ENCODE measurements at places on chromosomes 2 and 18.

- no peaks in the 10 kb centered on the region for H3K27me3 ChIP-seq
- no peaks in the 10 kb centered on the region for H3K4me1 ChIP-seq
- H3K36me3 ChIP-seq = no peaks in the 10 kb centered on the region
- no peak overlapping the region for H3K4me3 ChIP-seq
Observed at GRCh38 chr2:238304116-238304515, 15.7 kb upstream of the PER2 start.

GRCh38 chr2:30759481-30759880, 47.8 kb downstream of the CAPN13 start:
- no peak overlapping the region for H3K27ac ChIP-seq
- H3K36me3 ChIP-seq = no peaks in the 10 kb centered on the region
- no peak for DNase-seq
- H3K4me1 ChIP-seq = peaks cover 10% of the 10 kb centered on the region
- no peak overlapping the region for H3K4me3 ChIP-seq

DNA sequence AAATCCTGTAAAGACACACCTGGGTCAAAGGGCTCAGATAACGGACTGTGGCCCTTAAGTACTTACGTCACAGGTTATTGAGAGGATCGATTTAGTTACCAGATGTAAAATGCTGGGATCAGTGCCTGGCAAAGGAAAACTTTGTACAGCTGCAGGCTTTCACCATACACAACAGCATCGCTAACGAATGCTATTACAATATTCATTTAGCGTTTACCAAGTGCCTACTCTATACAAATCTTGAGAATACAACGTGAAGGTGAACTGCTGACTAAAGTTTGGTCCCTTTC, 619 bp upstream of the MSH6 start:
- H3K36me3 ChIP-seq = no peaks in the 10 kb centered on the region
- H3K27me3 ChIP-seq = no peaks in the 10 kb centered on the region
- peaks cover 16% of the 10 kb centered on the region for H3K4me1 ChIP-seq
- peak overlapping the region; percentile 91 for H3K4me3 ChIP-seq

GRCh38 chr2:70104231-70105111, 17.2 kb downstream of the PCBP1 start:
- DNase-seq = no peak
- peak overlapping the region; percentile 33 for H3K27ac ChIP-seq
- H3K27me3 ChIP-seq = no peaks in the 10 kb centered on the region
- H3K36me3 ChIP-seq = no peaks in the 10 kb centered on the region
- H3K4me1 ChIP-seq = peaks cover 5% of the 10 kb centered on the region

DNA sequence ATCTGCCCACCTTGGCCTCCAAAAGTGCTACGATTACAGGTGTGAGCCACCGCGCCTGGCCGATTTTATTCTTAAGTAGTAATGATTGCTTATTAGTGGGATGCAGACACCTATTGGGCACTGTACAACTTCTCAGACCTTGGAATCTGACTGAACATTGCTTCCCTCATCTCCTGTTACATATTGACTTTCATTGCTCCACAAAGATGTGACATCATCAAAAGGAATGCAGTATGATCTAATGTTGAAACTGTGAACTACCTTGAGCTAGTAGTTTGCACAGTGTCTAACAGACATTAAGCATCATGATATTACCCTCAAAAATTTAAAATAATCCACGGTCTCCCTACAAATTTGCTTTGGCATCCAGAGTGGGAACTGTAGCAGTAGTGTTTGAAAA, 109.8 kb upstream of the SIX2 start:
- H3K36me3 ChIP-seq = no peaks in the 10 kb centered on the region
- H3K27me3 ChIP-seq = no peaks in the 10 kb centered on the region
- no peak for DNase-seq
- H3K4me3 ChIP-seq = no peak overlapping the region
- no peaks in the 10 kb centered on the region for H3K4me1 ChIP-seq
- H3K27ac ChIP-seq = no peak overlapping the region

- H3K4me1 ChIP-seq = no peaks in the 10 kb centered on the region
- DNase-seq = no peak
- H3K36me3 ChIP-seq = no peaks in the 10 kb centered on the region
- H3K27ac ChIP-seq = no peak overlapping the region
- no peak overlapping the region for H3K4me3 ChIP-seq
- no peaks in the 10 kb centered on the region for H3K27me3 ChIP-seq
Observed at GRCh38 chr2:140154706-140155105, 1374.5 kb upstream of the NXPH2 start.

DNA sequence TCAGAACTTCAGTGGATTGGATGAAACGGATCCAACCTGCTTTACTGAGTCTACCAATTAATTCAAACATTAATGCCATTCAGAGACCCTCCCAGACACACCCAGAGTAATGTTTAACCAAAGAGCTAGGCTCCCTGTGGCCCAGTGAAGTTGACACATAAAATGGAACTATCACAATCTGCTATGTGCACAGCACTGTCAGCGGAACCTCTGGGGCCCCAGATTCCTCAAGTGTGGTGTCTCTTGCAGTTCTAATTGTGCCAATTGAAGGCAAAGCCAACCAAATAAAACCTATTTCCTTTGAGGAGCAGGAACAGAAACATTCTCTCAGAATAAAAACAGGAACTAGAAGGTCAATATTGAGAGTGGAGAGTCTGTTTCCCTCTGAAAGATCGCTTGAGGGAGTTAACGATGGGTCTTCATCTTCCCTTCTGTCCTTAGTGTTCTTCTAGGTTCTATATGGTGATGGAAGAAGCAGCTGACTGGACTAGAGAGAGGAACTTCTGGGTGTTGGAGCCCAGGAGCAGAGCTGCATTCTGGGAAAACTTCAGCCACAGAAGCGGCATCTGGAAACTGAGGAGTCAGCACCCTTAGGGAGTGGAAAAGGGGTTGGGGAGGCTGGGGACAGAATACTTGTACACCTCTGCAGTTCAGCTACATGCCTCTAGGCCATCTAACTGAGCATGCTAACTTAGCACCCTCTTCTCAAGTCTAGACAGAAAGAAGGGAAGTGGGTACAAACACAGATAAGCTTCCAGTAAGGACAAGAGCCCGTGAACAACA, 174.4 kb upstream of the FBXO11 start:
- no peak overlapping the region for H3K4me3 ChIP-seq
- no peak for DNase-seq
- H3K4me1 ChIP-seq = no peaks in the 10 kb centered on the region
- H3K27ac ChIP-seq = no peak overlapping the region
- H3K27me3 ChIP-seq = no peaks in the 10 kb centered on the region

DNA sequence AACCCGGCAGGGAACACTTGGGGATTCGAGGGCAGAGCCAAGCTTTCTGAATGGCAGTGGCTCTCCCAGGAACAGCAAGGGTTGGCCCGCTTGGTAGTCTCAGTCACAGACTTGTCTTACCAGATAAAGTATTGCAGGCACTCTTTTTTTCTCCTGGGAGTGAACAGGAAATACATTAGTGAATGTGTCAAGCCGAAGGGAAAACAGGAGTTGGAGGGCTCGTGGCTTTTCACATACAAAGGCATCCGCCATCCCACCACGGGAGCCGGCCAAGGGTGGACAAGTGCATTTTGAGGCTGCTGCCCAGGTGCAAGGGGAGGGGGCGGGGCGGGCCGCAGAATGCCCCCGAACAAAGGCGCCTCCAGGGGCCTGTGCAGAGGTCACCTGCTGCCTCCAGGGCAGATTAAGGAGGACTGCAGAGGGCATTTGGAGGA, 163.3 kb upstream of the SIX3 start:
- no peaks in the 10 kb centered on the region for H3K27me3 ChIP-seq
- H3K27ac ChIP-seq = no peak overlapping the region
- no peaks in the 10 kb centered on the region for H3K4me1 ChIP-seq
- no peaks in the 10 kb centered on the region for H3K36me3 ChIP-seq

DNA sequence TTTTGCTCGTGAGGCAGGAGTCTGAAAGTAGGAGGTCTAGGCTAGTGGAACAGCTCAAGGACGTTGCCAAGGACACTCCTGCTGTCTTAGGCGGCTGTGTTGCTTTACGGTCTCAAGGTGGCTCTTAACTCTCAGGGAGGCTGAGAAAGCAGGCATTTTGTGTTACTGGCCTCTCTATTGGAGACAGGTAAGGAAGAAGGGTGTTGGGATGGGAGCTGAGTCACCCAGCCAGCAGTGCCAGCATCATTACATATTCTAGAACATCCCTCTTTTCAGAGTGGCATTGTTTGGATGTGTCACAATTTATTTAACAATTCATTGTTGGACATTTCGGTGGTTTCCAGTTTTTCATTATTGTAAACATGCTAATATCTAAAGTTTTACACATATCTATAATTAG, 30.8 kb upstream of the TMEM214 start:
- H3K4me3 ChIP-seq = no peak overlapping the region
- no peaks in the 10 kb centered on the region for H3K27me3 ChIP-seq
- DNase-seq = no peak
- H3K36me3 ChIP-seq = no peaks in the 10 kb centered on the region
- no peak overlapping the region for H3K27ac ChIP-seq

DNA sequence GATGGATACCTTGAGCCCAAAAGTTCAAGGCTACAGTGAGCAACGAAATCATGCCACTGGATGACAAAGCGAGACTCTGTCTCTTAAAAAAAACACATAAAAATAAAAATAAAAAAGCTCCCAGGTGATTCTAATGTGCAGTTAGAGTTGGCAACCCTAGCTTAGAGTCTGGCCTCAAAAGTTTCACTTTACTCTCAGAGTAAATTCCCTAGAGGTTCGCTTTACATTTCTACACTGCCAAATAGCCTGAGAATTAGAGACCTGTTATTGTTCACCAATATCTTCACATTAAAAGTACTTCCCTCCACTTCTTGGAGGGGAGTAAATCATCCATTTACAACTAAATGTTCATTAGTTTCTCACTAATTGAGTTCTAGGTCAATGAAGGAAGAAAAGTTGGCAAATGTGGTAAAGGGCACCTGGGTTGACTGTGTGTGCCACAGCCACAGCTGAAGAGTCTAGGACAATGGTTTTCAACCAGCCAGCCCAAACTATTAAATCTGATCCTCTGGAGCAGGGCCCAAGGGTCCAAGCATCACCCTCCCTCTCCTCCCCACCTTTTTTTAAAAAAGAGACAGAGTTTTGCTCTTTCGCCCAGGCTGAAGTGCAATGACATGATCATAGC, 15.2 kb upstream of the TMEM37 start:
- no peaks in the 10 kb centered on the region for H3K27me3 ChIP-seq
- no peak for DNase-seq
- no peak overlapping the region for H3K27ac ChIP-seq
- H3K4me1 ChIP-seq = no peaks in the 10 kb centered on the region

DNA sequence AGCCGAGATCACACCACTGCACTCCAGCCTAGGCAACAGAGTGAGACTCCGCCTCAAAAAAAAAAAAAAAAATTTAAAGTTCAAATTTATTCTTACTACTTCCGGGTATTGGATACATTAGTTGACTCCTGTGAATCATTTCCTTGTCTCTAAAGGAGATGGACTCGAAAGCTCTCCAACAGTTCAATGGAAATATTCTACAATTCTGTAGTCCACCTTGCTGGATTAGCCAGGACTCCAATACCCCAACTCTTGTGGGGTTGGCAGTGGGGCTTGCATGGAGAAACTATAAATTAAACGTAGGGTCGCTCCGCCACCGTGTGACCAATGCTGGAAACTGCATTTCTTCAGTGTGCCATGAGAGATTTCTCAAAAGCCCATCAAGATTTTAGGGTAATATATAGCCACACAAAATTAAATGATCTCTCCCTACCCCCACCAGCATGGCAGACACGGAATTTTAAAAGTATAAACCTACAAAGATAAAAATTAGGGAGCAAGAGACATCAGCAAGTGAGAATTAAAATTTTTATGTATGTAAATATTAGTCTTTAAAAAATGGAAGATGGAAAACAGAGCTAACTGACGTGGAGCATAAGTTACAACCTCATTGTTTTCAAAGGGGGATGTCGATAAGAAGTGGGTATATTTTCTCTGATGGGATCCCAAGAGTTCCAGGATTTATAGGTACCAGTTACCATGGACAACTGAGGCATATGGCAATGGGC, 27.8 kb upstream of the GAREM2 start:
- DNase-seq = no peak
- H3K36me3 ChIP-seq = no peaks in the 10 kb centered on the region
- H3K4me3 ChIP-seq = no peak overlapping the region
- no peak overlapping the region for H3K27ac ChIP-seq

- DNase-seq = no peak
- H3K4me3 ChIP-seq = no peak overlapping the region
- no peaks in the 10 kb centered on the region for H3K4me1 ChIP-seq
Observed at GRCh38 chr2:89848114-89848513, 1156.6 kb downstream of the RPIA start.

GRCh38 chr2:113174376-113174750, 592 bp downstream of the PSD4 start:
- no peak for DNase-seq
- no peaks in the 10 kb centered on the region for H3K36me3 ChIP-seq
- H3K4me1 ChIP-seq = no peaks in the 10 kb centered on the region
- peak overlapping the region; percentile 37 for H3K4me3 ChIP-seq
- peak overlapping the region; percentile 39 for H3K27ac ChIP-seq

- no peak for DNase-seq
- H3K4me3 ChIP-seq = no peak overlapping the region
- H3K4me1 ChIP-seq = no peaks in the 10 kb centered on the region
- H3K36me3 ChIP-seq = no peaks in the 10 kb centered on the region
- no peak overlapping the region for H3K27ac ChIP-seq
Observed at GRCh38 chr18:79383388-79384056, 12.2 kb upstream of the NFATC1 start.

All from esophagus squamous epithelium (tissue), 5 donors.